ENCODE measurements at places on chromosomes 1 and 21. TPM values are rescaled to one million over a fixed set of nuclear protein-coding genes. Genes with fewer than 3 reads are reported as not detected.

DNA sequence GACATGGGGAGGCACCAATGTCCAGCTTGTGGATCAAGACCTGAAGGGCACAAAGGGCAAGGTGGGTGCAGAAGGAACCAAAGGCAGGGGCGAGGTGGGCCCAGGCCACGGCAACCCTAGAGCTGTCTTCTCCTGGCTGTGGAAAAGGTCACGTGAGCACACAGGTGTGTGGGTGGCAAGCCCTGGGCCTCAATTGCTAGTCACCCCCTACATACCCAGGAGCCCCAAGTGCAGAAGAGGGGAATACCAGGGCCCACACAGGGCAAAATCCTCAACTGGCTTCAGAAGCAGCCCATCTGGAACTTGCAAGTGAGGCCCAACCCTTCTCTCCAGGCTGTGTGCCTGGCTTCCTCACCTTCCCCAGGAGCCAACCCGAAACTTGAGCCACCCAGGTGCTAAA lies 25.6 kb downstream of the ZBTB17 start:
- DNase-seq: no peak

DNA sequence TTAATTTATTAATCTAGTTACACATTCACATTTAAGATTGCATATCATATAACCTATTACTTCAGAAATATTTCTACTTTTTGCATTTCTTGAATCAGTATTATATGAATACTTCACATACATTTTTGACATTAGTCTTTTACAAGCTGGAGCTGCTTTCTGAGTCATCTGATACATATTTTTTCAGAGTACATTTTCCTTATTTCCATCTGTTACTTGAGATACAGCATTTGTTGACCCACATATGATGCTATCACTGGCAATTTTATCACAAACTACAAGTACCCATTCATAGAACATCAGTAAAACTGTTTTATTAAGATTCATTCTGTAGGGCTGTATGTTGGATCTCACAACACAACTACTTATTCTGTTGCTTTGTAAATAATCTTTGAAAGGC lies 367.2 kb upstream of the ST6GALNAC5 start:
- DNase-seq: no peak

GRCh38 chr1:51526248-51526647 lies 7.2 kb upstream of the EPS15 start:
- no peak for DNase-seq

DNA sequence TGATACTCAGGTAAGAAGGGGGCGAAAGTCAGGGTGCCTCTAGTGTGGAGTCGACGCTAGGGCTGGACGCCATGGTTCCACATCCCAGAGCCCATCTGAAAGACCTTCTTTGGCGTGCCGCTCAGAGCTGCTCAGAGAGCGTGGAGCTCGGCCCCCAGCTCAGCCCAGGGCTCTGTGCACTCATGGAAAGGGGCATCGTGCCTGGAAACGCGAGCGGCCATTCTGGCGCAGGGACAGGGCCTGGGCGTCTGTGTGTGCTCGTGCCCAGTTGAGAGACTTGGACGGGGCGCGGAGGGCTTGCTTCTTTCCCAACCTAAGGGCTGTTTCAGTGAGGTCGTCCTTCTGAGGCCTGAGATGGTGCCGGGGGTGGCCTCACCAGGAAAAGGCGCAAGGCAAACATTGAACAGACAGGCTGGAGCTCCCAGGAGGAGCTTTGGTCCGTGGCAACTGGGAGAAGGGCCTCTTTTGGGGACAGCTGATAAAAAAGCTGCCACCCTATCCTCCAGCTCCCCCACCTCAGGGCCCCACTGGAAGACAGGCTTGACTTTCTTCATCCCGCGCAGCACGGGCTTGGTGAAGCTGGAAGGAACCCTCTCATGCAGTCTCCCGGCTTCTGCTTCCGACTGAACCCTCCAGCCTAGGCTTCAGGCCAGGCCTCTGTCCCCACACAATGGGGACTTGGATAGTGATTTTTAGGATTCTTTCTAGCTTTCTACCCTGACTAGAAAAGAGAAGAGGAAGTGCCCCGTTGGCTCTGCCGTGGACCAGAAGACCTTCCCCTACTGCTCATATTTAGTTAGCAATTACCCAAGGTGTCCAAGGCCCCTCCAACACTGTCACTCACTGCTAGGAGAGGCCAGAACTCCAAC lies 77.1 kb downstream of the CD58 start:
- no peak for DNase-seq

GRCh38 chr1:234891427-234891826 lies 237.2 kb downstream of the TOMM20 start:
- no peak for DNase-seq

Gene LCE2A
- not detected for total RNA-seq

Data from transverse colon (tissue), 4 donors.